IPS DF 6.9 (cell line): ENCODE measurements at places on chromosomes 2 and 18.

- DNase-seq: no peak
These were observed 119.8 kb downstream of the NRP2 start for GRCh38 chr2:205802065-205802464.

DNA sequence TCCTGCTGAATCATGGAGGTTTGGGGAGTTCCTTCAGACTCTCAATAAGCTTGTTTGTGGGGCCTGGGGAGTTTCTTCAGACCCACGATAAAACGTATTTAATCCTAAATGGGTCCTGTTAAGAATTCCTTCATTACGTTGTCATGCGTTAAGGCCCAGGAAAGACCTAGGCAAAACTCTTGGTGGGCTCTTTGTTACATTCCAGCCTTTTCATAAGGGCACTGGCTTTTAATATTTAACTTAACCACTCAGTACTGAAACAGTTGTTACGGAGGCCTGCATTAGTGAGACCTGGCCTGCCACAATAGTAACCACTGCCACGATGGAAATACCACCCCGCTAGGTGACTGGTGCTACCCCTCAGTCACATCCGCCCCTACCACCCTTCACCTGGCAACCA lies 17.5 kb upstream of the BIN1 start:
- DNase-seq: no peak

GRCh38 chr2:127528487-127528886 lies 2.2 kb upstream of the IWS1 start:
- no peak for DNase-seq

GRCh38 chr18:24200494-24201290 lies 61.8 kb downstream of the CABYR start:
- no peak for DNase-seq

DNA sequence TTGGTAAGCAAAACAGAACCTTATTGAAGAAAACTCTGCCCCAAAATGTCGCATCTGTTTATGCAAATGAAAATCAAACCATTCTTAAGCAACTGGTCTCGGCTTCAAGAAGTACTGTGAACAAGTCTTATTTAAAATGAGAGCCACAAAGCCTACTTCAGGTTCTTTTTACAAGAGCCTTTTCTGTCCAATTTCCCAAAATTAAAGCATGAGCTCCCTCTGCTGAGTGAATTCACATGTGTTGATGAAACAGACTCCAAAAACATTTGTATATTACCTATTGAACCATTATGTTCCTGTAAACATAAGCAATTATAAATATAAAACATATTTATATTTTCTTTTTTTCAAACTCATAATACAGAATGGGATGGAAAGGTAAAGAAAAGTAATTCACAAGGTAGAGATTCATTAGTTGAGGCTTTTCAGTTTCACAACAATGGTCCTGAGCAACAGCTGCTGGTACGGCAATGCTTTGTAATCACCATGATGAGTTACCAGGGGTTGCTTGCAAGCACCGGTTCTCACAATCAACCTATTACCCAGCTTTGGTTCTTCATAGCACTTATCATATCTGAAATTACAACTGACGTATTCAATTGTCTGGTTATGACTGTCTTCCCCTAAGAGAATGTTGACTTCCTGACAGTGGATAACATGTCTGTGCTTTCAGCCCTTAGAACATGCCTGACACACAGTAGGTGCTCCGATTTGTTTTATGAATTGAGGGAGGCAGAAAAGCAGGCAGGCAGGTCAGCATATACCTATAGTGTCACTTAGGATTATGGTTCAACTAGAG lies 108.4 kb upstream of the BZW1 start:
- no peak for DNase-seq

- no peak for DNase-seq
These were observed 184.9 kb upstream of the RAB6C start for GRCh38 chr2:129794540-129794939.

- DNase-seq: no peak
These were observed 1081.6 kb downstream of the CNTNAP5 start for GRCh38 chr2:125106710-125107109.

DNA sequence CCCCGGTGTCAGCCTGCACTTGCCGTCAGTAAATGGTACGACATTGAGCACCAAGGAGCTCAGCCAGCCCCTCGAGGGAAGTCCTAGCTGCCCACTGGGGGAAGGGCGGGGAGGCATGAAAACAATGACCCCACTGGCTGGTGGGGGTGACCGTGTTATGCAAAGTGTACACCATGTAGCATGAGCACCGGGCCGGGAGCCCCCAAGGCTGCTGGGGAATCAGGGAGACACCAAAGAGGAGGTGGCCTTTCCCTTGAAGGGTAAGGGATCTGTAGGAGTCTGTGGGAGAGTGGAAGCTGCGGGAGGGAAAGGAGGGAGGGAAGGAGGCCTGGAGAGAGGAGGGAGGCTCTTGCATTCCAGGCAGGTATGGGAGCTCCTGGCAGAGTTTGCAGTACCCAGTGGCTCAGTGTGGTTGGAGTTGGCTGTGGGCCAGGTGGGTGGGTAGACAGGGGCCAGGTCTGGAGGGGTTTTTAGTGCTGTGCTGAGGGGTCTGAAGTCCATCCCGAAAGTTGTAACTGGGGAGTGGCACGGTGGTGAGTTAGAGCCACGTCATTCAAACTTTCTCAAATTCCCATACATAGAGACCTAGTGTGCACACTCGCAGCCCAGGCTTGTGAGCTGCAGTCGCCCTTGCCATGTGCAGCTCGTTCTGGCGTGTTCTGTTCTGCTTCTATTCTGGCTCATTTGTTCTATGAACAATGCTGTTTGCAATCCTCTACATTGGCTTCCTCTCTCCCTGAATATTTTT lies 22.4 kb downstream of the RRM2 start:
- DNase-seq: no peak

- no peak for DNase-seq
These were observed 1.2 kb upstream of the AFTPH start for GRCh38 chr2:64522843-64523428.

DNA sequence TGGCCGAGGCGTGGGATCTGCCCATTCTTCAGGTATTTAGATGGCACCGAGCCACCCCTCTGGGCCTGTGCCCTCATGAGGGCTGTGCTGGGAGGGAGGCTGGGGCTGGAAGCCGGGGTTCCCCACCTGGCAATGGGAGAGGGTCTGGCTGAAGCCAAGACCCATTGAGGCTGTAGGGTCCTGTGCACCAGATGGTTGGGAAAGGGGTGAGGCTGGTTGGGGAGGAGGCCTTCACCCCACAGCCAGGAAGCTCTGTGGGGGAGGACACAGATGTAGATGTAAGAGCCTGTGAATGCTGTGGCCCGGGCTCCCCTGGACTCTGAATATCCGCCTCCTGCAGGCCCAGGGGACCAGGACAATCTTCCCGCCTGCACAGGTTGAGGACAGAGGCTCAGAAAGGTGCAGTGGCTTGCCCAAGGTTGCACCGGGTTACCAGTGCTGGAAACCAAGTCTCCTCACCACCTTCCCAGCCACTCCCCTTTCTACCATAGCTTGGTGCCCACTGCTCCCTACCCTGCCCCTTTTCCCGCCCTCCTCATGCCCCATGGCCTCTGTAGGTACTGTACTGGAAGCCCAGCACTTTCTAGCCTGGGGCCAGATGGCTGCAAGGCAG lies 49.7 kb downstream of the PDCL3 start:
- DNase-seq: no peak

DNA sequence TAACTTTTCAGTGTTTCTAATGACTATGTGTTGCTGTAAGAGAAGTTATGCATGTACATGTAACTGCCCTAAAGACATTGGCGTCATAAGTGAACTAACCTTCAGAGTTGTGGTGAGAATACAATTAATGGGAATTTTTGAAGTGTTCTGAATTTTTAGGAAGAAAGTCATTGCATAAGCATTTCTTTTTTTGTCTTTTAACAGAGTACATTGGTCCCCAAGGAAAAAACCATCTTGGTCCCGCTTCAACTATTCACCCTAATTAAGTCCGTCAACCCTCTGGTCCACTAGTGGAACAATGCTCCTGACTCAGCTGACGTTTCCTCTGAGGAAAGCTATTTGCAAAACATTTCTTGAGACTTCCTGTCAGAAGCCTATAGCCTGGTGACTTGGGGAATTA lies 41.1 kb upstream of the VIT start:
- DNase-seq: no peak

- no peak for DNase-seq
These were observed 7.9 kb downstream of the PMAIP1 start for GRCh38 chr18:59907660-59908059.

DNA sequence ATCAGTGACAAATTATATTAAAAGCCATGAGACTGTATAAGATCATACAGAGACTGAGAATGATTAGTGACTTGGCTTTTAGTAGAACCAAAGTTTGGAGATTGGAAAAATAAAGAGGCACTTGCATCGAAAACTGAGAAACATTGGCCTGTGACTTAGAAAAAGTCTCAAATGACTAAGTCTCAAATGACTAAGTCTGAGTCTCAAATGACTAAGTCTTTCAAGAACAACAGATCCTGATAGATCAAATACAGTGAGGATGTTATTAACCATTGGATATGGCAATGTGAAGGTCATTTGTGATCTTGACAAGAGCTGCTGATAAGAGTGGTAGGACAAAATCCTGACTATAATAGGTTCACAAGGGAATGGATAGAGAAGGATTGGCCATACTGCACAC lies 135.5 kb upstream of the FANCL start:
- DNase-seq: no peak

- DNase-seq: no peak
These were observed 12.2 kb upstream of the COL5A2 start for GRCh38 chr2:189191766-189192165.

- no peak for DNase-seq
These were observed 7.2 kb downstream of the ARHGAP25 start for GRCh38 chr2:68741805-68742306.

- DNase-seq: no peak
These were observed 595 bp upstream of the HDHD2 start for GRCh38 chr18:47150824-47151366.

- no peak for DNase-seq
These were observed 28.0 kb downstream of the ST6GAL2 start for GRCh38 chr2:106857882-106858478.

DNA sequence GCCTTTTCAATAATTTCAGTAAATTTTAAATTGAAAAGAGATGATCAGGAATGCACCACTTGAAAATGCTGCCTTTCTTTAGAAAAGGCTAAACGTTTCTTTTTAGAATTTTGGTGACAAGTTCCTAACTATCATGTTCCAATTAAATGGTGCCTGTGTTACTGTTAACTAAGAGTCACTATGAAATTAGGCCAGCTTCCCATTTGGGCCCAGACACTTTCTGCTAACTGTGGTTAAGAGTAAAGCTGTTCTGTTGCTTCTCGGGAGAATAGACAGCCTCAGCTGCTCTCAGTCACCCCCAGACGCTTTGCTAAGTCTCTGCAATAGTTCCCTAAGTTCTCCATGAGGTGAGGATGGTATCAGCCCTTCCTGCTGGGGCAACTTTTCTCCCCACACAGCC lies 90.2 kb downstream of the NPAS2 start:
- no peak for DNase-seq
